Cardiac muscle cell (in vitro differentiated cells and primary cell): ENCODE measurements at places on chromosomes 2 and 18.

DNA sequence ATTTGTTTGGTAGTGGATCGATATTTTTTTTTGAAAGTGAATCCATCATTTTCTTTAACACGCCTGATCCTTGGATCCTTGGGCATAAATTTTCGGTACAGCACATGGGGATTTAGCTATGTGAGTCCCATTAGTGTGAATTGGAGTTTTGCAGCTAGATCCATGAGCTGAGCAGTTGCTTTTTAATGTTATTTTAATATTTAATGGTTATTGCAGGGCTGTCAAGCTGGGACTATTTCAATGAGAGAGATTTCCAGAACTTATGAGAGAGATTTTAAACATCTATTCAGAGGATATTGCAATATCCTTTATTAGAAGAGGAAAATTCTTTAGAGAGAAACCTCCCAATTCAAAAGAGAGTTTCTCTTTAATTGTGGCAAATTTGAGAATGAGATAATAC lies 35.6 kb upstream of the TCF4 start:
- DNase-seq, result no peak

- DNase-seq, result peak; percentile 68
Observed at GRCh38 chr2:124804014-124804940, 779.2 kb downstream of the CNTNAP5 start.

DNA sequence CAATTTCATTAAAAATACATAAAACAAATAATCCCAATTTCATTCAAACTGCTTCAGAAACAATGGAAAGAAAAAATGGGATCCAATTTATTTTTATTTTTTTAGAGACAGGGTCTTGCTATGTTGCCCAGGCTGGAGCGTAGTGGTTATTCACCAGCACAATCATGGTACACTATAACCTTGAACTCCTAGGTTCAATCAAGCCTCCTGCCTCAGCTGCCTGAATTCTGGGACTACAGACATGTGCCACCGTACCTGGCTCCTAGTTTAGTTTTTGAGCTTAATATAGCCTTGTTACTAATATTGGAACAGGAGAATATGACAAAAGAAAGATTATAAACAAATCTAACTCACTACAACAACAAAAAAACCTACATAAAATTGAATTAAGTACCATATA lies 34.2 kb downstream of the SAP130 start:
- no peak for DNase-seq

DNA sequence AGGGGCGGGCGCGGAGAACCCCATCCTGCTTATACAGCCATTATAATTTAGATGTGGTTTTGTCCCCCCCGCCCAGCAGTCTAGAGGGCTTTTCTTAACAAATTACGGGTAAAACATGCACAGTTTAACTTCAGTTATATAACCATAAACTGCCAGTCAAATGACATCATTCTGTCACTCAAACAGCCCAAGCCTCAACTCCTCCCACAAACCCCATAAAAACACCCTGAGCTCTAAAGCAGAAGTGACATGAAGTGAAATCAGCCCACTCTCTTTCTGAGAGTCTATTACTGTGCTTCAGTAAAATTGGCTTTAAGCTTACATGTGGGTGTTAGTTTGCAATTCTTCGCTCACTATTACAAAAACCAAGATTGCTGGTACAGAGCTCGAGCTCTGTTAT lies 705.1 kb upstream of the GCFC2 start:
- no peak for DNase-seq

- DNase-seq, result peak; percentile 42
Observed at GRCh38 chr2:65075605-65076344, 19.6 kb downstream of the CEP68 start.

DNA sequence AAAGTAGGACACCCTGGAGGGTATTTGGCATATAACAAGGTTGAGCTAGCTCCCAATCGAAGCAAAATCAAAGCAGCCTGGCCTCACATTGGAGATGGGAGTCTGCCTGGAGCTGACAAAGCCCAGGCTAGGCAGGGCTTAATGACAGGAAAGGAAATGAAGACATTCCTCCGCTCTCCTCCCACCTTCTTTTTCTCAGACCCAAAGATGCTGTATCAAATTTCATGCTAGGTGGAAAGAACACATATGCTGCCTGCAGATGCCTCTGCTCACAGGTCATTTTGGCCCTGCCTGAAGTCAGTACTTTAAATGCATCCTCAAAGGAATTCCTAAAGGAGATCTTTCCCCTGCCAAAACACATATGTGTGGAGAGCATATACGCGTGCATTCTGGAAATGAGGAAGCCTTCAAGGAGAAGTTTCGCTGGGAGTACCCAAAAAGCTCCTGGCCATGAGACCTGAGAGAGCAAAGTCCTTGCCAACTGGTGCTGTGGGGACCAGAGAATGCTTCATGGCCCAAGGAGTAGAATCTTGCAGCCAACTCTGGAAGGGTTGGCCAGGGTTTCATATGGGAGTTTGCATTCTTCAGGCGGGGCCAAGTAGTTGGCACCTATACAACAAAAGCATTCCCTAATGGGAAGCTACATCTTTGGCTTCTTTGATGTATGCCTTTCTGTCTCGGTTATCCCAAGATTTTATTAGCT lies 88.0 kb downstream of the AQP4 start:
- DNase-seq, result peak; percentile 54

DNA sequence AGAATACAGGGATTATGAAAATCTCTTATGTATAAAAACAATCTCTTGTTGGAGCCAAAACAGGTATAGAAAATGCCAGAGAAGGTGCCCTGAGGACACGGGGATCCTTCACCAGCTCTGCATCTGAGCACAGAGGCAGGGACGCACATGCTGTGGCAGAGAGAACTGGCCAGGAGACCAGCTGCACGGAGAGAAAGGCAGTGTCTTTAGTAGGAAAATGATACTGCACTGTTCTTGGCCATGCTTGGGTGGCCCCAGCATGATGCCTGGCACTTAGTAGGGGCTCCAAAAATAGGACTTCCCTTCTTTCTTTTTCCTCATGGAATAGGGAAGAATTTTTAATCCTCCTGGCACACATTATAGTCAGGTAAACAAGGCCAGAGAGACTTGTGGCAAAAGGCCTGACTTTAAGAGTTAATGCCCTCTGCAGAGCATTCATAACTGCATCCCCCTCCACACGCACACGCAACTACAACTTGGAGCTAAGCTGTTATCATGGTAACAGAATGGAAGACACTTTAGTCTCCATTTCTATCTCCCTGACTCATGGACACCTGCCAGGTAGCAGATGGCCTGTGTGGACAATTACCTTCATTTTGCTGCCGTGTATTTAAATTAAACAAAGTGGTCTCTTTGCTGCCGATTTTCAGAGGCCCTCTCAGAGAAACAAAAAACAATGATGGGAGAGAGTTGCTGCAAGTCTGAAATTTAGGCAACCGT lies 59.7 kb upstream of the DNMT3A start:
- no peak for DNase-seq

- peak; percentile 29 for DNase-seq
Observed at GRCh38 chr2:118061135-118061955, 26.9 kb upstream of the INSIG2 start.

- DNase-seq, result no peak
Observed at GRCh38 chr18:3973191-3973850, 481.8 kb downstream of the DLGAP1 start.

DNA sequence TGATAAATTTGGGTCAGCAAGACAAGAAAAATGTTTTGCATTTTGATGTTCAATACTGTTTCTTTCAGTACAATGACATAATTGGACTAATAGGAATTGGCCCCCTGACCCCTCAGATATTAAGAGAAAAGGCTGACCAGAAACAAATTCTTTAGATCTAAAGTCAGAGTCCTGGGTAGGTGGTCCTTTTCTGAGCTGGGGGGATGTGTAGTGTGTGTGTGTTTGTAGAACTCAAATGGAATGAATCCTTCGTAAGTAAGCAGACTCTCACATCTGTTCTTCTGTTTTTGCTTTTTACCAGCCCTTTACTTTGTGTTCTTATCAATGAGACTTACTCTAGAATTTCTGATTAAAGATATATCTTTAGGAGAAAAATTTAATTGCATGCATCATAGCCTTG lies 327.7 kb downstream of the TGIF1 start:
- no peak for DNase-seq

DNA sequence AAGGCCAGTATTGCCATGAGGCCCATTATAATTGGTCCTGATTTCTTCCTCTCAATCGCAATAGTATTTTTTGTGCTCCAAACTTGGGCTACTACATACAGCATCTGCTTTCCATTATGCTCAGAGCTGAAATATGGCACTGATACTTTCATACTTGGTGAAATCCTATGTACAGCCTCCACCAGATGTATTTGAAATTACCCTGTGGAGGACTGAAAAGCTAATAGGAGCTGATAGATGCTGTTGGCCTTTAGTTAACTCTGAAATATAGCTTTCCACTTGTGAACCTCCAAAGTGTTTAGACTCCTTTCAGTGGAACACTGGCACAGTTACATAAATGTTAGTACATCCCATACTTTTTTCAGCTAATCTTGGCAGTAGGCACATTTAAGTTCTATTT lies 205.7 kb downstream of the NEDD4L start:
- no peak for DNase-seq

DNA sequence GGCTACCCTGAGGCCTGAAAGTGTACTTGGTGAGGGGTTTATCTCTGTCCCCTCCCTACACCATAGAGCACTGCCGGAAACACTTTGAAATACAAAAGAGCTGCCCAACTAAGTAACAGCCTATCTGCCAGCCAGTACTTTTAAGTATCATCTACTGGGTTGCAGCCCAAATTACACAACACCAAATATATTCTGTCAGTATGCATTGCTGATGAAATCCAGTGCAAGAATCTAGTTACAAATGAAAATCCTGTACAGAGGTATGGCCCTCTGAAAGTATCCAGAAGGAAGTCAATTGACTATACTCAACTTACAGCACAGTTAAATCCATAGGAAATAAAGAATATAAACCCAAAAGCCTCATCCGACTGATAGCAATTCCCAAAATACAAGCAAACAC lies 280.8 kb downstream of the CCDC85A start:
- no peak for DNase-seq

- no peak for DNase-seq
Observed at GRCh38 chr2:102186791-102187495, at the start of gene IL1RL2. Gene IL1RL2, plus strand, starts transcription at chr2:102187023. Its CDS starts 845 bp downstream, at chr2:102187868.

GRCh38 chr2:174535083-174535482 lies 48.3 kb upstream of the GPR155 start:
- no peak for DNase-seq

DNA sequence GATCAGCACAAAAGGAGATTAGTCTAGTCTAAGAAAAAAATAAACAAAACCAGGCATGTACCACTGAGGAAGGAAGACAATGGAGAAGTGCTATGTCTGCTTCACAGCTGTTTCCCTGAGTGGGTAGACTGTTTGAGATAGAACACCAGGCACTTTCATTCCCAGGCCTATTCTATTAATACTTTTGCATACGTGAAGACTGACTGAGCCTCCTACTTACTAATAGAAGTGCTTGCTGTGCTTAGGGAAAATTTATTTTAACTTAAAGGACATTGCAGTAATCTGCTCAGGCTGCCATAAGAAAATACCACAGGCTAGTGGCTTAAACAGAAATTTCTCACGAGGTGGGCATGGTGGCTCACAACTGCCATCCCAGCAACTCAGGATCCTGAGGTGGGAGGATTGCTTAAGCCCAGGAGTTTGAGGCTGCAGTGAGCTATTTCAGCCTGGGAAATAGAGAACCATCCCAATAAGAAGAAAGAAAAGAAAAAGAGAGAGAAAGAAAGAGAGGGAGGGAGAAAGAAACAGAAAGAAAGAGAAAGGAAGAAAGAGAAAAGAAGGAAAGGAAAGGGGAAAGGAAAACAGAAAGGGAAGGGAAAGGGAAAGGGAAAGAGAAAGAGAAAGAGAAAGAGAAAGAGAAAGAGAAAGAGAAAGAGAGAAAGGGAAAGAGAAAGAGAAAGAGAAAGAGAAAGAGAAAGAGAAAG lies 33.0 kb downstream of the CMPK2 start:
- DNase-seq, result no peak

- no peak for DNase-seq
Observed at GRCh38 chr18:31590570-31590969, 1.1 kb upstream of the TTR start.

- no peak for DNase-seq
Observed at GRCh38 chr18:63207143-63207790, 112.3 kb downstream of the BCL2 start.

DNA sequence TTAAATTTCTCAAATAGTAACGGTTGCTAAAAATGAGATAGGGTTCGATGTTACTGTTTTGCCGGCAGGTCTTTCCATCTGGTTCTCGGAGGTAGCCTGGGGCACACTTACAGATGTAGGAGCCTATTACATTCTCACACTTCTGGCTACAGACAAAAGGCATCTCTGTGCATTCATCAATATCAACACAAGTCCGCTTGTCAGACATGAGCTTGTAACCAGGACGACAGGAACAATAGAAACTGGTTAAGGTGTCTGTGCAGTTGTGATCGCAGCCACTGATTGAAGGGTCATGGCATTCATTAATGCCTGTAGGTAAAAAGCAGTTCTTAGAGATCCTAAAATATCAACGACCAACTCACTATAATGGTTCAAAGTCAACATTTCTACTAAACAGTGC lies 116.3 kb downstream of the DHRS9 start:
- no peak for DNase-seq

GRCh38 chr2:191362841-191363240 lies 117.6 kb downstream of the MYO1B start:
- no peak for DNase-seq

DNA sequence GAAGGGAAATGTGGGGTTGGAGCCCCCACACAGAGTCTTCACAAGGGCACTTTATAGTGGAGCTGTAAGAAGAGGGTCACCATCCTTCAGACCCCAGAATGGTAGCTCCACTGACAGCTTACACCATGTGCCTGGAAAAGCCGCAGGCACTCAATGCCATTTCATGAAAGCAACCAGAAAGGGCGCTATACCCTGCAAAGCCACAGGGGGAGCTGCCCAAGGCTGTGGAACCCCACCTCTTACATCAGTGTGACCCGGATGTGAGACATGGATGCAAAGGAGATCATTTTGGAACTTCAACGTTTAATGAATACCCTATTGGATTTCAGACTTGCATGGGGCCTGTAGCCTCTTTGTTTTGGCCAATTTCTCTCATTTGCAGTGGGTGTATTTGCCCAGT lies 694.7 kb downstream of the CBLN2 start:
- no peak for DNase-seq

- DNase-seq, result no peak
Observed at GRCh38 chr2:152049541-152049940, 49.3 kb downstream of the CACNB4 start.

- no peak for DNase-seq
Observed at GRCh38 chr2:218369330-218369729, 12.7 kb downstream of the CATIP start.

DNA sequence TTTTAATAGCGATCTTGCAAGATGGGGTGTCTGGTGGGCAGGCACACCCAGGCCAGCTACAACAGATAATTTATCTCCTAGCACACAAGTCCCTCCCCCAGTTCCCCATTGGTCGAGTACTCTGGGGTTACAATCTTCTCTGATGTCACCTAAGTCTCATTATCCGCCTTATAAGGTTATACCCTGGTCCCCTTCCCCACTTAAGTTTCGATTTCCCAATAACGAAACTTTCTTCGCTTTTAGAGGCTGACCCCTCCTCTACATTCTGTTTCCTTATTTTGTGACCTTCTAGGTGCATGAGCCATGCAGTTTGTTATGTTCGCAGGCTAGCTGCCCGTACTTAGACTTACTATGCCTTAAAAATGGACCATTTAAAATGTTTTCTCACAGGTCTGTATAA lies 180.1 kb downstream of the CAPN13 start:
- no peak for DNase-seq

- DNase-seq, result no peak
Observed at GRCh38 chr2:132797556-132797955, 127.6 kb upstream of the LYPD1 start.
